ENCODE measurements at places on chromosomes 11 and 22.

DNA sequence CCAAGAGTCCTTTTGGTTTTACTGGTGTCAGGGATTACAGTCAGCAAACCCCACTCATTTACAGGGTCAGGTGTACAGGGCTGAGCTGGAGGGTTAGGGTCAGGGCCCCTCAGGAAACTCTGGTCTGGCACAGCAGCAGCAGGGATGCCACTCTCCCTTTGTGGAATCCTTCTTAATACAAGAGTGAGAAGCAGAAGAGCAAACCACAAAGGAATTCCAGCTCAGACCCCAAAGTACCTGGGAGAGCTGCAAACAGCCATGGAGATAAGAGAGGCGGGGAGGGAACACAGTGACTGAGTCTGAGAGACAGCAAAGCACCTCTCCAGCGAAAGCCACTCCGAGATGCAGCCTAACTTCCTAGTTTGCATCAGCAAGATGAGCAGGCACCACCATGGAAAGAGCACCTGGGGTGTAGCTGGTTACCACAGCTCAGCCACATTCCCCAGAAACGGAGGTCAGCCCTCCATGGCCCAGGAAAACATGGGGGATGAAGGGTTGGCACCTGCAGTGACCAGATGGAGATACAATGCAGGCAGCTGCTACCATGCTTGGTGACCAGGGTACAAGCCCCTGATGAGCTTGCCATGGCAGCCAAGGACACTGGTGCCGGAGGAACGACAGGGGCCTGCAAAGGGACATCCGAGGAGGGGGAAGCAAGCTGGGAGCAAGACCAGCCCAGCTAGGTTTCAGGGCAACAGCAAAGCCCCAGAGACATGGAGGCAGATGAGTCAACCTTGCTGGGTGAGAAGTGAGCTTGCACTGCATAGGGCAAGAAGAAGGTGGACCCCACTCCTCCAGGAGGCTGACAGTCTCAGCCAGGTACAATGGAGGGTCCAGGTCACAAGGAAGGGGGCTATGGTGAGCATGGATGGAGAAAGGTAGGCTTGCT is 3.9 kb downstream of the BET1L start:
- no peak for DNase-seq

DNA sequence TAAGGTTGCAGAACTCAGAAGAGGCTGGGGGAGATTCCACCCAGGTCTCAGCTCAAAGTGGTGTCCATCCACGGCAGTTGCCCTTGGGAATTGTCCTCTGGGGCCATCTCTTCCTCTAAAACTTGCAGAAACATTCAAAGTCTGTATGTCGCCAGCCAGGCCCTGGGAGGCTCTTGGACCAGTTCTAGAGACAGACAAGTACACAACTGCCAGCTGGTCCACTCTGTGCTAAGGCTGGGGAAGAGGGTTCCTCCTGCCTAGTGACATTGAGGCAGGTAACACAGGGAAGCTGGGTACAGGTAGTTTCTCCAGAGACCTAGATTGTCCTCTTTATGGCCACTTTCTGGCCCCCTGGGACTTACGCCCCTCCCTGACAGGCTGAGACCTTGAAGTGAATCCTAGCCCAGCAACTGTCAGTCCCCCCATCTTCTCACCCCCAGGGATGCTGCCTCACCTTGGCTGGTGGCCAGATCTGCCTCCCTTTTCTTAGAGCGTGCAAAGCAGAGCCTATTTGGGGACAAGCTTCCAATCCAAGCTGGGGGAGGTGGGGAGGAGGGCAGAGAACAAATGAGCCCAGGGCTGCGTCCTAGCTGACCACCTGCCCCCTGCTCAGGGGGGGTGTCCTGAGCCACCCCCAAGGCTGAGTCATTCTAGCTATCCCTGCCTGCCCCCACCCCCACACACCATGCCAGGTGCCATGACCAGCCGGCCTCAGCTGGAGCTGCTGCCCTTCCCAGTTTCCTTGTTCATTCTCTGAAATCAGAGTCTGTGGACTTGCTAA is 8.4 kb downstream of the FAM83F start:
- DNase-seq: no peak

- DNase-seq: no peak
Observed at GRCh38 chr22:36184433-36185025, 17.1 kb downstream of the APOL4 start.

GRCh38 chr11:117625237-117625636 is 171.8 kb downstream of the DSCAML1 start:
- no peak for DNase-seq

DNA sequence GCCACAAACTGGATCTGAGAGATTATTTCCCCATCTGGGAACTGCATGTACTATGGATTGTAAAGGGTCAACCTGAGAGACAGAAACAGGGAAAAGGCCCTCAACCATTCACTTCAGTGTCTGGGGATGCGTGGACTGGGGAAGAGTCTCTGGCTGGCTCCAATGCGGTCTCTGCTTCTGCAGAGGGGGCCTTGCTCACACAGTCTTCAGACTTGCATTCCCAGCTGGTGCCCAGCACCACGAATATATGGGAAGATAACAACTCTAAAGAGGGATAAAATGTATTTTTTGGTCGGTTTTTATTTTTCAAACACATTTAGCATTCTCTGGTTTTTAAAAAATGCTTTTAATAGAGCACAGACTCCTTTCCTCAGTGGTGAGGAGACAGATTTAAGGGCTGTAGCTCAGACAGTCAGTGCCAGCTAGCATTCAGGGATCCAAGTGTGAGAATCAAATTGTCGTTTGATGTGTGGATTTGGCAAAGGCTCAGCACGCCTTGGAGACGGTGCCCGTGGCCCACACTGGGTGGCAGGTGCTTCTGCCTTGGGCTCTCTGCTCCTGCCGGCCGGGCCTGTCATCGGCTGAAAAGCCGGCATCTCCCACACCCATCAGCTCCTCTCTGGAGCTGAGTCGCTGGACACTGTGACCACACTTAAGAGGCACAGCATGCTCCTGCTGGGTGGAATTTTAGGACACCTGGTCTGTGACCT is 8.0 kb upstream of the EFCAB6 start:
- no peak for DNase-seq

DNA sequence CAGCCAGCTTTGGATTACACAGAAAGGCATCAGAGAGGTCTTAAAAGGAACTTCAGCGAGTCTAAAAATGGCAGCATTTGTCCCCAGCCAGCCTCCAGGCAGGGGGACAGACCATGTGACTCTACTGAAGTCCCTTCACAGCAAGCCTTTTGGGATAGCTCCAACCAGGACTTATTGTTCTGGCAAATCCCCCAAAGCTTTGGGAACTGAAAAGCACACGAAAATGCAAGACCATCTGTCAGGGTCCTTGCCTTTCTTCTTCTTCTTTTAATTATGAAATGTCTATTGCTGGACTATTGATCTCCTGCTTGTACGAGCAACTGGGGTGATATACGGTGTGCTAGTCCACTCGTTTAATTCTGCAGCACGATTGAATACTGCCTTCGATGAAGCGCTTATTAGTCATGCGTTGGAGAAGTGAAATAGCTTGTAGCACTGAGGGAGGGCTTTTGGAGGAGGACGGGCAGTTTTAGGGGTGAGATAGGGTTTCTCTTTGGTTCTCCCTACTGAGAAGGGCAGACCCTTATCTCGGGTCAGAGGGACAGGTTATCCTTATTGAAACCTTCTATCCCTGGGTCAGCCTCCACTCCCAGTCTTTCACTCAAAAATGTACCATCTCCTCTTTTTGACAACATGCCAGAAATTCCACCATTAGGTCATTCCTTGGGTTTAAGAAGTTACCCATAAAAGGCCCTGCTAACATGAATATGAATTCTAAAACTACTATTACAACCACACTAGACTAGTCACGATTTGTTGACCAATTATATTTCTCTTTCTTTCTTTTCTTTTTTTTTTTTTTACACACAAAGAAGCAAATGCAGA is 416.4 kb downstream of the MIAT start:
- no peak for DNase-seq

GRCh38 chr11:125068368-125068767 is 5.3 kb downstream of the SLC37A2 start:
- no peak for DNase-seq

DNA sequence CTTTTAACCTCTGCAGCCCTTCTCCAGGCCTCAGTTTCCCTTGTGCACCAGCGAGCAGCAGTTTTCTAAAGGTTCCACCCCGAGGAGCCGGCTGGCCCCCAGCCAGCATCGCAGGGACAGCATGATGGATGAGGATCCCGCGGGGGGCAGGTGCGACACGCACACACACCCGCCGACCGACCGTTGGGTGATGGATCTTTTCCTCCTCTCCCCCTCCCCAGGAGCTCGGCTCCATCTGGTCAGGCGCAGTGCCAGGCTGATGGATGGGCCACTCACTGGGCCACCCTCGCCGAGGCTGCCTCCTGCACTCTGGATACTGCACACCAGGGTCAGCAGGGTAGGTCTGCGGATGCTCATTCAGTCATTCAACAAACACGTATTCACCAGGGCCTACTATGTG is 12.8 kb upstream of the CABP7 start:
- no peak for DNase-seq

GRCh38 chr11:38305682-38306081 is 1707.6 kb upstream of the RAG2 start:
- DNase-seq: no peak

DNA sequence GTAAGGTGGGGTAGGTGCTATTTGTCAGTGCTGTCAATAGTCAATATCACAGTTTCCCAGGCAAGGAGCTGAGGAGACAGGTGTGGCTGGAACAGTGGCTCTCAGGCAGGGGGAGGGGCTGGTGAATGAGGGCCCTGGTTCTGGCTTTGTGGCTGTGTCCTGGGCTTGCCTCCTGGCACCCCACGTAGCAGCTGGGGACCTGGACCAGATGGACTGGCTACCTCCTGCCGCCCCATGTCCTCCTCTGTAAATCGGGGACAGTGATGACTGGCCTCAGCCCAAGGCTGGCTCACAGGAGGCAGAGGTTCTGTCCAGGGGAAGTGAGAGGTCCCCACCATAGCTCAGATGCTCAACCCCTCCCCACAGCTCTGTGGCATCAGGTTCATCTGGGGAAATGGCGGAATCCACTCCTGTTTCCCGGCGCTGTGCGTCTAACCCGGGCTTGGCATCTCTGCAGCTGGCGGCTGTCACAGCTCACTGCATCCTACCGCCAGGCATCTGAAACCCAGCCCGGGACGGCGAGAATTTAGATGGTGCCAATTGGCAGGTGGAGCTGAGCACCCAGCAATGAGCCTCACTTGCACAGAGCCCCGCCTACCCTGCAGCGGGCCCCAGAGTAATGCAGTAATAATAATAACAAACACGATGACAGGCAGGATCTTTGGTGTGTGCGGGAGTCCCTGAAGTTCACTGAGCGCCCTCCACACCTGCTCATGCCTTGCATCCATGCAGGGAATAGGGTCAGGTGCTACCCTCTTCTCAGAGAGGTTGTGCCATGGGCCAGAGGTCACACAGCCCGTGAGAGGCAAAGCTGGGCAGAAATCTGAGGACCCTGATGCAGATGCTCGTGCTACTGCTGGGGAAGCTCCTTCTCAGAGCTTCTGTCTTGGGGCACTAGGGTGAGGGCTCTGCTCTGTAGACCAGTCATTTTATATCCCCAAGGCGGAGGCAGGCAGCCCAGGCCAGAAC is 27.8 kb upstream of the SHISAL1 start:
- no peak for DNase-seq

GRCh38 chr11:100525635-100526034 is 161.5 kb upstream of the ARHGAP42 start:
- DNase-seq: no peak

DNA sequence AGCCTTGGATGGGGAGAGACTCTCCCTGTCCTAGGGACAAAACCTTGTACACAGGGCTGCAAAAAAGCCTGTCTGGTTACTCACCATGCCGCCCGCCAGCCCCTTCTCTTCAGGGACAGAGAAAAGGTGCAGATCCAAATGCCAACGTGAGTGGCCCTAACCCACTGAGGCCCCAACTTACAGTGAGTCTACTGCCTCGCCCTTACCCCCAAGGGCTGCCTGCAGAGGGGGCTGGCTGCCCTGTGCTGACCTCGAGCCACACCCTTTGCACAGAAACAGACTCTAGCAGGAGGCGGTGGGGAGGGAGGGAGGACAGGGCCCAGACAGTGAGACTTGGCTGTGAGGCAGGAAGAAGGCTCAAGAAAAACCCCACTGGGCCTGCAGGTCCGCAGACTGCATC is 13.6 kb upstream of the CHST1 start:
- DNase-seq: no peak

- no peak for DNase-seq
Observed at GRCh38 chr22:47115518-47115890, 353.1 kb downstream of the TBC1D22A start.

All from left lung (tissue), 14 donors.